ENCODE measurements at places on chromosomes 16 and 17.
A peak's percentile ranks its signal among the peaks of the same experiment; 100 is the strongest.

GRCh38 chr17:72191921-72192799, 71.3 kb downstream of the SOX9 start:
- no peak for DNase-seq

DNA sequence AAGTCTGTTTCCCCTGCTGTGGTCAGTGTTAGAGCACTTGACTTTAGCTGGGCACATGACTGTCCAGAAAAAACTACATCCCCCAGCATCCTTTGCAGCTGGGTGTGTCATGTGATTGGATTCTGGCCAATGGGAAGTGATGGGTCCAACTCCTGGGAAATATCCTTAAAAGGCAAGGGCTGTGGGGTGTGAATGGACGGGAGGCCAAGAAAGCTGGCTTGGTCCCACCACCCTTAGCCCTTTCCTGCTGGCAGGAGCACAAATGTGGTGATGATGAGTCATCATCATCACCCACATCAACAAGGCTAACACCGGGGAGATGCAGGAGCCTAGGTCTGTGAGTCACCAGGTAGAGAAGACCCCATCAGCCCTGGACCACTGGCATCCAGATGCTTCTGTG, 341.7 kb downstream of the C16orf95 start:
- DNase-seq: no peak

- no peak for DNase-seq
Observed at GRCh38 chr17:19590451-19590850, 56.8 kb downstream of the SLC47A1 start.

GRCh38 chr17:66474806-66475497, 172.5 kb downstream of the PRKCA start:
- DNase-seq: no peak

DNA sequence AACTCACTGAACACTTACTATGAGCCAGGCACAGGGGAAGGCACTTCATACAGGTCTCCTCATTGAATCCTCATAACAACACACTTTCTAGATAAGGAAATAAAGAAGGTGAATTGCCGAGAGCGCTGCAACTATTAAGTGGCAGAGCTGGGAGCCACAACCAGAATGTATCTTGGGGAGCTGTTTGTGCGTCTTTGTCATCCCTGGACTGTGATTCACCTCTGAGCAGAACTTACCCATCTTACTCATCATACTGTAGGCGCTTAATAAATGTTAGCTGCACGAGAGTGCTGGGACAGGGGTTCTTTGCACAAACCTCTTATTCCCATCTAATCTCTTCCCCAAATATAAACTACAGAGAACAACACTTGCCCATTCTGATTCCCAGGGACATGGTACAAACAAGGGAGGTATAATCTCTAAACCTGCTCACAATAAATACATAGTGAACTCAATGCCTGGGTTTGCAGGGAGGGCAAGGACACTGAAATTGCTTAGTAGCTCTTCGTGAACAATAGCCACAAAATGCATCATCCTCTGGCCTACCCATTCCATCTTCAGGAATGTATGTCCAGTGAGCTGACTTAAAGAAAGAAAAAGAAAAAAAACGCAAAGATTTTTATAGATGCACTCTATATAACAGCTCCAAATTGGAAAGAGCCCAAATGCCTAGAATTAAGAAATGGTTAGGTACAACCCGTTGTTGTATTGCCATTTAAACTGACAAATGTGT, 43.0 kb downstream of the MYO18A start:
- no peak for DNase-seq

GRCh38 chr16:11183035-11183812, 72.8 kb downstream of the SOCS1 start:
- DNase-seq: no peak

GRCh38 chr16:61332461-61332860, 703.8 kb downstream of the CDH8 start:
- no peak for DNase-seq

DNA sequence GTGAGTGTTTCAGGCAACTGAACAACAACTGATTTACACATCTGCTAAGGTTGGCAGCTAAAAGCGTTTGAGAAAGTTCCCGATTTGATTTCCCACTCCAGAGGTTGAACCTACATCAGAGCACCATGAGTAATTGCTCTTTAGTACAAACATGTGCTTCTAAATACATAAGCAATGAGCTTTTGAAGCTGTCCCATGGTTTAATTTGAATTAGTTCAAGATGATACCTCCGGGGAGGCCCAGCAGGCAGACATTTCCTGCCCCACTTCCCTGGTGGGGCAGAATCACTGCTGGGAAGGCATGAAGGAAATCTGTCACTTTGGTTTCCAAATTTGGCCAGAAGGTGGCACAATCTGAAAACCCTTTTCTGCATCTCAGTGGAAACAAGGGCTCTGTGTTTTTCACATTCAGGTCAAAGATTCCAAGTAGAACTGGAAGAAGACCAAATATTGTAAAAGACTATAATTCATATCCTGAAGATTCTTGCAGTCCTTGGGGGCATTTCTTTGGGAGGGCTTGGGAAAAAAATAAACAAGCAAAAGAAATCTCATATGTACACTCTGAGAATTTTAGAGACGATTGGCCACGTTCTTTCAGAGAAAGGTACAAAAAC, 176.2 kb upstream of the FAM20A start:
- no peak for DNase-seq

GRCh38 chr17:79202480-79202879, 127.9 kb downstream of the ENGASE start:
- DNase-seq: no peak

DNA sequence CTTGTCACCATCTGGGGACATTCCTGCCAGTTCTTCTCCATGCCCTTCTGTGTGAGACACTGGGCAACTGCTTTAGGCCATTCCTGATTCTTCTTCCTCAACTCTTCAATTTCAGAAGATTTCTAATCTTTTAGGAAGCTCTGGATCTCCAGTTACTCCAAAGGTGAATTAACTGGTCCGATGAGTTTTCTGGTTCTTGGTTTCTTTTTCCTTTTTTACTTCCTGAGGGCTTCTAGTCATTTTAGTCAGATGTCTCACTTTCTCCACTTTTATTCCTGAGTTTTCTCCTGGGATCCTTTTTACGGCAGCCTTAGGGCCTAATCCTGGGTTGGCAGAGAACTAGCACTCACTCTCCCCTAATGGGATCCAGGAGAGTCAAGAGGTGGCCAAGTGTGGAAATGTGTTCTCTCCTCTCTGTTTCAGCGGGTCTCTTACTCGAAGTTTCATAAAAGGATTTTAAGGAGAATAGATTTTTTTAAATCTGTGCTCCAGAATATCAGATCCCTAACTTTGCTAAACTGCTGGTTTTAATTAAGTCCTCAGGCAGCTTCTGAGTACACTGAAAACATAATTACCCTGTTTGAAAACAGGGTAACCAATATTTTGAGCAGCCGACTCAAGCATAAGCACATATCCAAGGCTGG, 107.6 kb downstream of the RMI2 start:
- no peak for DNase-seq

GRCh38 chr17:47916489-47917208, 20.6 kb downstream of the SP2 start:
- no peak for DNase-seq

DNA sequence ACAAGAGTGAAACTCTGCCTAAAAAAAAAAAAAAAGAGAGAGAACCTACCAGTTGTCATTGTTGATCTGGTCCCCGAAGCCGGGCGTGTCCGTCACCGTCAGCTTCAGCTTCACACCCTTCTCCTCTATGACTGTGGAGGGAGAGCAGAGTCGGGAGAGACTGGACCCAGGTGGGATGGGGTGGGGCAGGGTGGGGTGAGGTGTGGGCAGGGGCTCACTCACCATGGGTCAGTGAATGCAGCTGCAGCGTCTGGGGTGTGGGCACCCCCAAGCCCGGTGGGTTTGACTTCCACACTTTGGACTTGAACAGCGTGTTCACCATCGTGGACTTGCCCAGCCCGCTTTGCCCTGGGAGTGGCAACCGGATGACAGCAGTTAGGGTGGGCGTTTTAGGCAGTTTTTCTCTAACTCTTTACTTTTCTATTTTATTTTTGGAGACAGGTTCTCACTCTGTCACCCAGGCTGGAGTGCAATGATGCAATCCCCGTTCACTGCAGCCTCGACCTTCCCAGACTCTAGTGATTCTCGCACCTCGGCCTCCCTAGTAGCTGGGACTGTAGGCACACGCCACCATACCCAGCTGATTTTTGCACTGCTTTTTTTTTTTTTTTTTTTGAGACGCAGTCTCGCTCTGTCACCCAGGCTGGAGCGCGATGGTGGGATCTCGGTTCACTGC, 2.2 kb downstream of the SEPTIN12 start:
- DNase-seq: no peak

DNA sequence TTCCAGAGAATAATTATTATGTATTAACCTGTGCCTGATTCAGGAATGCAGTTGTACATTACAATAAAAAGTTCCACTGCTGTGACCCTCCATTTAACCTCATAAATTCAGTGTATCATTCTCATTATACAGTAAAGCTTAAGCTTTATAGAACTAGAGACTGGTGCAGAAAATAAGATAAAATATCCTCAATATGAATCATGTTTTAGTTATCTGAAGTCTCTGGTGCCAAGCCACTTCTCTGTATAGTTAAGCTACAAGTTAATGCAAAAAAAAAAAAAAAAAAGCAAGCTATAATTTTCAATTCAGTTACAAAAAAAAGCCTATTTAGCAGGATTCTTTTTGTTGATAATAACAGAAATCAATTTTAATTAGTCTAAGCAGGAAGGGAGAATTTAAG, 22.4 kb upstream of the SMIM36 start:
- DNase-seq: no peak

- DNase-seq: no peak
Observed at GRCh38 chr16:48197294-48197693, 41.5 kb upstream of the ABCC12 start.

DNA sequence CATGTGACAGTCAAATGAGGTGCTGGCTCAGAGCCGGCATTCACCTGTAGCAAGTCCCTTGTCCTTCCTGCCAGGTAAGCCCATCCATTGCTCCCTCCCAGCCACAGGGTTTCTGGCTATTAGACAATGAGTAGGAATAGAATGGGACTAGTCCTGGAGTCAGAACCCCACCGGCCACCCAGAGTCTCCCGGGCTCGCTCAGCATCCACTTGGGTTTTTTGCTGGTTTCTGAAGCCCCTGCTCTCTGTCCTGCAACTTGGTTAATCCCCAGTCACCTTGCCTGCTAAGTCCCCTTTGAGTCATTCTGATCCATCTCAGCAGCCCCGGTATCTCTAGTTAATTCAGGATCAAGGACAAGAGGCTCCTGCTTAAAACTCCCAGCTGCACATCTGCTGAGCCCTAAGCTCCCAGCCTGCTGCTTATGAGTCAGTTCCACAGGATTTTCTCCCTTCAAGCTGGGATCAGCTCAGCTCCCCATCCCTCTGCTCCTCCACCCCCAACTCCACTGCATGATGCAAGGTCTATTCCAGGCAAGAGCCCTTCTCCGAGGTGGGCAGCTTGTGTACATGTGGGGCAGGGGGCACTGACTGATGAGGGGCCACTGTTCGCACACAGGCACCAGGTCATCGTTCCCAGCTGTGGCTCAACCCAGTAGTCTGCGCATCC, 19.9 kb upstream of the MRPS23 start:
- DNase-seq: peak; percentile 88

- DNase-seq: no peak
Observed at GRCh38 chr17:47703671-47704070, 9.7 kb downstream of the TBKBP1 start.

DNA sequence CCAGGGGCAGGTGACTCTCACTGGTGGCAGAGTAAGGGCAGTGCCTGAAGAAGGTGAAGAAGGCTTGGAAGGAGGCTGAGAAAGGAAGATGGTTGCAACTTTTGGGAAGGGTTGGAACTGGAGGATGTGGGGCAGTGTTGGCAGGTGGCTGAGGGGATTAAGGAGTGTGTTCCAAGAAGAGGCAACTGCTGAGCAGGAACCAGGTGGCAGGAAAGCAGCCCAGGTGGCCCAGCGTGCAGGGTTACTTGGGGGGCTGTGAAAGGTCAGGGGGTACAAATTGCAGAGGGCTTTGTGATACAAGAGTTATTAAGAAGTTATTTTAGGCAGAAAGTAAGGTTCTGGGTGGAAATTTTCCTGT, 28.6 kb downstream of the WSCD1 start:
- no peak for DNase-seq

DNA sequence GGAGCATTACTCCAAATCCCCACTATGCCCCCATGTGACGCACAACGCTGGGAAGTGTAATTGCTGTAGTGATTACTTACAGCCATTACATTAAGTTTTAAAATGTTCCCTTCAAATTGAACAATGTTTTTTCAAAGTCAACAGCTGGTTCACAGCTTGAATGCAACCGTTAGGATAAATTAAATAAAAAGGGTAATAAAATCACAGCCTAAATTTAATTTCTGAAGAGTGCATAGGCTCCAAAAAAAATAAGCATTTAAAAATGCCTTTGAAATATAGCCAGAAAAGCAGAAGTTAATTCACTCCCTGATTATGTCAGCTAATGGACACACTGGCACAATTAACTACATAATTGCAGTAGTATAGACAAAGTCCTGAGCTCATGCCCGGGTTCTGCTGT, 50.5 kb upstream of the KDM8 start:
- DNase-seq: no peak

DNA sequence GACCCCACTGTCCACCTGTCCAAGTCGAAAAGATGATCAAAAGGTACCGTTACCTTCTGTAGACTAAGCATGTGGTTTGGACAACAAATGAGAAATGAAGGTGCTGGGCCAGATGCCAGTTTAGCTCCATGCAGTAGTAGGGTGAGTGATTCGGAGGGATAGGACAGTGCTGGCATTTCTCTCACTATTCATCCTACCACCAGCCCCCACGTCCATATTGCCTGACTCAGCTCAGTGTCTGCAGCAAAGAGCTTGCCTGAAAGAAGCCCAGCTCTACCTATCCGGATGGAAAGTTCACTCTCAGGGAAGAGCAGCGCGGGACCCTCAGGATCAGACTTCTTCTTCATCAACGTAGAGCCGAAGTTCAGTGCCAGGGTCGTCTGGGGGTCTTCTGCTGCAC, 145.0 kb downstream of the SLC39A11 start:
- DNase-seq: no peak

GRCh38 chr16:70647441-70648359, 1.3 kb downstream of the IL34 start:
- DNase-seq: no peak

- DNase-seq: no peak
Observed at GRCh38 chr16:58832386-58832895, 98.3 kb upstream of the GOT2 start.

GRCh38 chr16:31093132-31093703, 1.4 kb downstream of the VKORC1 start:
- DNase-seq: no peak

GRCh38 chr17:46958041-46958591, 20.9 kb downstream of the RPRML start:
- DNase-seq: no peak

- DNase-seq: no peak
Observed at GRCh38 chr16:57700781-57701551, 6.4 kb downstream of the DRC7 start.

DNA sequence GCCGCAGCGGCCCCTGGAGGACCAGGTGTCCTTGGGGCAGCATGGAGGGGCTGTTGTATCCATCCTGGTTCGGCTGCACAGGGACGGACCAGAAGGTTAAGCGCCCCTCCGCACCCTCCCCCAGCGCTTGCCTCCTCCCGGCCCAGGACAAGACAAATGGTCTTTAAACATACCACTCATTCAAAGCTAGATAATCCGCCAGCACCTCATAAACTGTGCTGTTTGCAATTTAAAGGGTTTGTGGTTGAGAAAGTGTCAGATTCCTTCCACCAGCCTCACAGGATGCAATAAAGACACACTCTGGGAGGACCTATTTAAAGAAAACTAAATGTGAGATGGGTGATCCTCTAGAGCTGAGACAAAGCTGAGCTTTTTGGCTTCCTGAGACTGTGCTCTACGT, 426.2 kb upstream of the EEF2KMT start:
- DNase-seq: no peak
